Heart right ventricle (tissue), 16 donors: ENCODE measurements at places on chromosomes 11 and 22. TPM values are rescaled to one million over a fixed set of nuclear protein-coding genes. Genes with fewer than 3 reads are reported as not detected.

- no peak for DNase-seq
Observed at GRCh38 chr22:19626666-19627065, 87.6 kb upstream of the SEPTIN5 start.

GRCh38 chr11:72890881-72891280 lies 76.7 kb downstream of the ATG16L2 start:
- DNase-seq, result no peak

- DNase-seq, result no peak
Observed at GRCh38 chr22:23220485-23221350, 40.4 kb downstream of the BCR start.

The CRYAB gene
- total RNA-seq, result 10,608 TPM

DNA sequence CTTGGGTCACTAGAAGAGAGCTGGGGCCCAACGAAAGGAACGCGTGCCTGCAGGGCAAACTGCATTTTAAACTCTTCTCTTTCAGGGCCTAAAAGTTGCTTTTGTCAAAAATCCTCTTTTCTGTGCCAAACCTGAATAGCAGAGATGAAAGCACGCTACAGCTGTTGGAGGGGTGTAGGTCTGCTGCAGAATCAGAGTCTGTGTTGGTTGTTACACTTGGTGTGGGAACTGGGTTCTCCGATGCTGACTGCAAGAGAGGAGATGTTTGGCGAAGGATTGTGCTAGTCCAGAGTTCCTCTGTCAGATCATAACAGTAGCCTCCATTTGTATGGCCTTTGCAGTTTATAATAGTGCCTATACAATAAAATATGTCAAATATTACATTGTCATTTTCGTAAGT lies 41.8 kb downstream of the BARX2 start:
- no peak for DNase-seq

- no peak for DNase-seq
Observed at GRCh38 chr11:27694992-27695391, 5.3 kb downstream of the BDNF start.

- no peak for DNase-seq
Observed at GRCh38 chr11:60971520-60971919, at the start of gene CD6. Gene CD6, plus strand, starts transcription at chr11:60971680. Its CDS starts 186 bp downstream, at chr11:60971866.

The BBOX1 gene
- total RNA-seq, result not detected

The SYTL2 gene
- total RNA-seq, result 5.0 TPM
